Stimulated activated CD8-positive, alpha-beta memory T cell treated with anti-CD3 and anti-CD28 coated beads, Interleukin-7, amount 100 ng/mL, for 24 hours (primary cell): ENCODE measurements at places on chromosomes 1 and 21.

- DNase-seq: no peak
Measured at GRCh38 chr1:203206129-203206687, 19.7 kb upstream of the CHI3L1 start.

- no peak for DNase-seq
Measured at GRCh38 chr21:33444499-33444898, 35.3 kb downstream of the TMEM50B start.

DNA sequence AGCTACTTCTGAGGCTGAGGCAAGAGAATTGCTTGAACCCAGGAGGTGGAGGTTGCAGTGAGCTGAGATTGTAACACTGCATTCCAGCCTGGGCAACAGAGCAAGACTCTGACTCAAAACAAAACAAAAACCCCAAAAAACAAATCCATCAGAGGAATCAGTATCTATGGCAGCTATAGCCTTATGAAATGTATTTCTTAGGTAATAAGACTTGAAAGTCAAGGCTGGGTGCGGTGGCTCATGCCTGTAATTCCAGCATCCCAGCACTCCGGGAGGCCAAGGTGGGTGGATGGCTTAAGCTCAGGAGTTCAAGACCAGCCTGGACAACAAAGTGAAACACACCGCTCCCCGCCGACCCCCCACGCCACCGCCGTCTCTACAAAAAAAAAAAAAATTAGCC lies 31.1 kb upstream of the EYA3 start:
- no peak for DNase-seq

GRCh38 chr1:214548988-214549387 lies 2.4 kb downstream of the PTPN14 start:
- DNase-seq: no peak

GRCh38 chr1:198220428-198220827 lies 63.6 kb downstream of the NEK7 start:
- DNase-seq: no peak

GRCh38 chr1:117793413-117793812 lies 136.0 kb downstream of the GDAP2 start:
- no peak for DNase-seq

DNA sequence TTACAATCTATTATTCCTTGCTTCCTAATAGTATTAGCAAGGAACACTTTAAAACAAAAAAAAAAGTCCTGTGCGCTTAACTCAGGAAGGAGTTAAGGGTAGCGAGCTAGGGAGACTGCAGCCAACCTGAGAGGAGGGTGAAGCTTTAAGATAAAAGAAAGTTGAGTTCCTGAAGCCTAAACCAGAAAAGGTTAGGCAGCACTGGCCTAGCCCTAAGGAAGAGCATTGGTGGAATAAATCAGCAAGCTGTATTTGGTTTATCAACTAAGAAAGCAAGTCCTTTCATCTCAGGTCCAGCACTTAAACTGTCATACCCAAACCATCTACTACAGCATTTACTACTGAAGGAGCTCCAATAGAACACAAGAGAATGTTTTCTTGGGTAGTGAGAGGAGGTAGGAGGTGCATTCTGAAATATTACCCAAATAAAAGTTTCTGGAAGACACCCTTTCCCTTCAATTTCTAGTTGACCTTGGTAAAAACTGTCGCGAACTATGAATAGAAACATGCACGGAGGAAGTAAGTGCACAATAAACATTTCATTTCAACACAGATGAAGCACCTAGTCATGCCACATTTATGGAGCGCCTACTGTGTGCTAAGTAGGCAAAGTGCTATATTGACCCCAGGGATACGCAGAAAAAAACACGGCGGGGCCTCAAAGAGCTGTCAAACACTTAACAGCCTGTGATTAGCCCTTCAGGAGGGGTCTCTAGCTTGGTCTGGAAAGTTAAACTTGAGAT lies 1.3 kb downstream of the GLRX2 start:
- no peak for DNase-seq

DNA sequence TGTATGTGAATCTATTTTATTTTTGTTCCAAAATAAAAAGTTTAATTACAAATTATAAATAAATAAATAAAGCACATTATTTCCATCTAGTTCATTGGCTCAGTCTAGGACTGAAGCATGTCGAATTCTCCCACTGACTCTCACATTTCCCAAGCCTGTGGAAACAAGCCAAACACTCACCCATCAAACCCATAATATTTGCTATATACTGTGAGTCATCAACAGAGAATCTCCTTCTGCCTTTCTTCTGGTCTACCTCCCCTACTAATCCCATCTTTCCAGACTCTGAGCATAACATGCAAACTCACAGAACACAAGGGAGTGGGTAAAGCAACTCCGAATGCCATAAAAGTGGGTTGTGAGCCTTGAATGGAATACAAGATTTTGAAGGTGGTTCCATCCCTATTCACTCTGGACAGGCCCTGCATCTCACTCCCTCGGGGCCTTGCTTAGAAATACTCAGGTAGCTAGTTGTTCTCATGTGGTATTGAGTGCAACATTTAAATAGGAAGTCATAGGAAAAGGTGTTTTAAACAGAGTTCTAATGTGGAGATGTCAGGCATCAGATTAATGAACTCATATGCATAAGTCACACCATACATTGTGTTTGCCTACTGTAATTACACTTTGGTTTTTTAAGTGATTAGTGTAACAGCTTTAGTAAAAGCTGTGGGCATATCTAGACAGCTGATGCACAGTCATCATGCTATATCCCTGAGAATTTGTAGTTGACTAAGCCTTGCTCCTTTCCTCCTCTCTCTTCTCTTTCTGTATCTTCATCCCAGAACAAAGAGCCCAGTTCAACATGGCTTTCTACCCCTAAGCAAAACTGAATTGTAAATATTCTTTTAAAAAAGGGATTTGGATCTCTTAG lies 47.0 kb downstream of the F5 start:
- no peak for DNase-seq

GRCh38 chr1:61109158-61109557 lies 26.8 kb downstream of the NFIA start:
- no peak for DNase-seq

DNA sequence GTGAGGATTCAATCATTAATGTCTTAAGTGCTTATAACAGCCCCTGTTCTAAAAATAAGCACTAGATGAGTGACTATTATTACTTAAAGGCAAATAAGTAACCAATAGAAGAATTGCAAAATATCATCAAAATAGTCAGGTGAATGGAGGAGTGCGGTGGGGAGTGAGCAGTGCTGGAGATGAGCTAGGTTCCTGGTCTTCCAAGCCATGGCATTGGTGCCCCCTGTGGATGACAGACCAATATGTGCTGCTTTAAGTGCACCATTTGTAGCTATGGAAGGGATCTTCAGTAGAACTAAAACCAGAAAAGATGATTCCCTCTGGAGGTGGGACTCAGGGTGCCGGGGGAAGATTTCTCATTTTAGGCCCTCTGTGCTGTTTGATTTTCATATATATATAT lies 46.1 kb upstream of the SLC30A1 start:
- DNase-seq: no peak

GRCh38 chr1:50968158-50968820 lies 1.8 kb upstream of the CDKN2C start:
- peak; percentile 64 for DNase-seq

GRCh38 chr21:14877581-14878228 lies 187.1 kb downstream of the NRIP1 start:
- DNase-seq: no peak

DNA sequence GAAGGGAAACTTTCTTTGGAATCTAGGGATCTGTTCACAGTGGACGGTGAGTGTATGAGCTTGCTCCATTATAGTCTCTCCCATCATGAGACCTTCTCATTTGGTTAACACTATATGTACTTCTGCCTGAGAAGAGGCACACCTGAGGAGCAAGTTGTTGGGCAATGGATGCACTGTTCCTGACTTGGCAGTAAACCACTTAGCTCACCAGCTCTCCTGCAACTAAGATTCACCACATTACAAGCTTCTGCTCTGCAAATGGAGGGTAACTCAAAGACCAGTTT lies 10.2 kb downstream of the MACF1 start:
- DNase-seq: no peak

GRCh38 chr21:29718081-29718815 lies 221.5 kb downstream of the GRIK1 start:
- DNase-seq: no peak
